ENCODE measurements at places on chromosomes 12 and 14.
A peak's percentile ranks its signal among the peaks of the same experiment; 100 is the strongest.

- DNase-seq = no peak
Measured at GRCh38 chr12:63103494-63104131, 47.4 kb downstream of the AVPR1A start.

GRCh38 chr14:104706733-104707607, 17.1 kb upstream of the ADSS1 start:
- no peak for DNase-seq

GRCh38 chr12:89752341-89752740, 43.7 kb upstream of the ATP2B1 start:
- no peak for DNase-seq

DNA sequence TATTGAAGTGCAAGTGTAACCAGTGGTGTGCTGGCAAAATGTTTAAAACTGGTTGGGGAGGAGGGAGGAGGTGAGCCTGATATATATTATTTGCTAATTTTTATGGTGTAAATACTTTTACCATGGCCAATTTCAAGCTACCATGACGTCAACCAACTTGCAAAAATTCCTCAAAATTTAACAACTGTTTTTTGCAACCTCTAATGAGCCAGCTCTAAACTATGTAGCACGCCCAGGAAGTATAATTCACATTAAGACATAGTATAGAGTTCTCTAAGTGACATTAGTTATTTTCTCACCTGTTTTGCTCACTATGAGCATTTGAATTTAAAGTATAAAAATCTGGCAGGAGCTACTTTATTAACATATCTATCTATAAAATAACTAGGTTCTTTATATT, 41.4 kb downstream of the ATL1 start:
- DNase-seq = no peak

GRCh38 chr12:5000204-5000603, 43.5 kb upstream of the KCNA5 start:
- DNase-seq = no peak

DNA sequence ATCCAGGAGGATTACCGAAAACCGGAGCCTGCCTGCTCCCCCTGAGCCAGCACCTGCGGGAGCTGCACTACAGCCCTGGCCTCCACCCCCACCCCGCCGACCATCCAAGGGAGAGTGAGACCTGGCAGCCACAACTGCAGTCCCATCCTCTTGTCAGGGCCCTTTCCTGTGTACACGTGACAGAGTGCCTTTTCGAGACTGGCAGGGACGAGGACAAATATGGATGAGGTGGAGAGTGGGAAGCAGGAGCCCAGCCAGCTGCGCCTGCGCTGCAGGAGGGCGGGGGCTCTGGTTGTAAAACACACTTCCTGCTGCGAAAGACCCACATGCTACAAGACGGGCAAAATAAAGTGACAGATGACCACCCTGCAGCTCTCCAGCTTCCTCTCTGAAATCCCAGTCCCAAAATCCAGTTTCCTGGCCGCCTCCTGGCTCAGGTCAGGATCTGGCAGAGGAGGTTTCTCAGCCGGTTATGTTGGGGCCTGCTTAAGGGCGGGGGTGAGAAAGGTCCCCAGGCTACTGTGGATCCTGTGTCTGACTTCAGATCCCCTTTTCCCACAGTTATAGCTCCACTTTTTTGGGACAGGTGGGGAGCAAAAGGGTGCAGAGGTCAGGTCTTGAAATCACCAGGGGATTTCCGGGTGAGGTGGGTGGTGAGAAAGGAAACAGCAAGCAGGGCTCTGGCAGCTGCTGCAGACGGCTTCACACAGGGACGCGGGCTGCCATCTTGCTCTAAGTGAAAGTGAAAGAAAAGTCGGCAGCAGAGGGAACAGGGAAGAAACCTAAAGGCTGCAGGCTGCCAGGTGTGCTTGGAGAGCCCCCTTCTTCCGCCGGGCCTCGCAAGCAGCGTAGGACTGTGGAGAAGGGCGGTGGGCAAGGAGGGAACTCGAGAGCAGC, at the start of gene TAPBPL:
Gene TAPBPL, plus strand, starts transcription at position 695 of the 897 bp plus-strand sequence. CDS start 207 bp downstream, outside the sequence.
- DNase-seq = peak; percentile 95

GRCh38 chr12:80701388-80701787, 6.0 kb upstream of the MYF6 start:
- DNase-seq = no peak

DNA sequence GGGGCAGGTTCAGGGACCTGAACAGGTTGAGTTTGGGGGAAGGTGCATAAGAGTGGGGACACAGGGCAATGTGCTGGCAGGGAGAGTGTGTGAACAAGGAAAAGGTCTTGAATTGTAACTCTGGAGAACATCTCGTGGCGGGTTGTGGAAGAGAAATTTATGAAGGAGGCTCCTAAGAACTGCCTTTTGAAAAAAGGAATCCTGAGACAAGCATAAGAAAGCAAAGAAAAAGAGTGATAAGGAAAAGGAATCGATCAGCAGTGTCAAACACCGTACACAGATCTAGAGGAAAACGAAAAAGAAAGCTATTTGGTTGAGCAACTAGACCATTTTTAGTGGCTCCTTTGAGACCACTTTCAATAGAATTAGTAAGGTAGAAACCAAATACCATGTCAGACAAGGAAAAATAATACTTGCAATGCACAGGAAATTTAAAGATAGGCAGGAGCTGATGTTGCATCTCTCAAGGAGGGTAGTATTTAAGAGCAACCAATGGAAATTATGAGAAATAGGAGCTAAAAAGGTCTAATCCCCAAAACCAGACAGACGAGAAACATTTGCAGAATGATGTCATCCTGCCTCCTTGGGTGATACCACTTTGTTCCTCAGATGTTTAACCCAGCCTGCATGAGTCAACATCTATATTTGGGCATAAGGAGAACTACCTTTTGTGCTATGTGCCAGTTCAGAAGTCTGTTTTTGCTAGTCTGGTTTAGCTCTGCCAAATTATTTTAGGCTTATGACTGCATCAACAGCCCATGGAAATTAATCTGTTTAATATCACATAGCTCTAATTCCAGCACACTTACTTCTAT, 64.5 kb upstream of the STK38L start:
- peak; percentile 63 for DNase-seq
